ENCODE measurements at places on chromosomes 2 and 18.
A peak's percentile ranks its signal among the peaks of the same experiment; 100 is the strongest.

DNA sequence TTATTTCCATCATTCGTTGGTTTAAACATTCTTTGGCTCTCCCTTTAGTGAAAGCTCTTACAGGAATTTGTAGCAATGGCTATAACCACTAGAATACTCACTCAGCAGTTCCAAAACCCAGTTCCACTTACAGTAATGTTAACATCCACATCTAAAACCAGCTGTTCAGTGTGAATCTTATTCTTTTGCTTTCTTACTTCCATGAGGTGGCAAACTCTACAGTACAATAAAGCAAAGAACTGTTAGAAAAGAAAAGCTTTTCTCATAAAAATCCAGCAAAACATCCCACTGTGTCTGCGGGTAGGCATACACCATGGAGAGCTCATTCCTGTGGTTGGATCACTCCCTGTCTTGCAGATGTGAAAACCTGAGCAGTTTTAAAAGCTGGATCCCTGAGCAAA lies 147.1 kb downstream of the ARHGAP28 start:
- no peak for DNase-seq

- no peak for DNase-seq
Observed at GRCh38 chr2:14843507-14844204, 211.1 kb downstream of the LRATD1 start.

DNA sequence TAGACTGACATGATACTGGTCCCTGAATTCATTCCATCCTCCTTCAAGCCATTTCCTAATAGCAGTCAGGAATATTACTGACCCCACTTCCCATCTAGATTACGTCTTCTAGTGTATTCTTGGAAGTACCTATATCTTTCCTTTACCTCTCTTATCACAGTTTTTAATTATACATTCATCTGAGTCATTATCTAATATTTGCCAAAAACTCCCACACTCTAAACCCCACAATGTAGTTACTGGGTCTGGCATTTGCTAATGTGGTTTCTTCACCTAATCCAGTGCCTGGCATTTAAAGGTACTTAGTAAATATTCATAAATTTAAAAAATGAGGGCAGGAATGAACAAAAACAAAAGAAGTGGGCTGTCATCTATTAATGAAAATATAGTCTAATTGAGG lies 441.8 kb upstream of the SETBP1 start:
- DNase-seq = no peak

DNA sequence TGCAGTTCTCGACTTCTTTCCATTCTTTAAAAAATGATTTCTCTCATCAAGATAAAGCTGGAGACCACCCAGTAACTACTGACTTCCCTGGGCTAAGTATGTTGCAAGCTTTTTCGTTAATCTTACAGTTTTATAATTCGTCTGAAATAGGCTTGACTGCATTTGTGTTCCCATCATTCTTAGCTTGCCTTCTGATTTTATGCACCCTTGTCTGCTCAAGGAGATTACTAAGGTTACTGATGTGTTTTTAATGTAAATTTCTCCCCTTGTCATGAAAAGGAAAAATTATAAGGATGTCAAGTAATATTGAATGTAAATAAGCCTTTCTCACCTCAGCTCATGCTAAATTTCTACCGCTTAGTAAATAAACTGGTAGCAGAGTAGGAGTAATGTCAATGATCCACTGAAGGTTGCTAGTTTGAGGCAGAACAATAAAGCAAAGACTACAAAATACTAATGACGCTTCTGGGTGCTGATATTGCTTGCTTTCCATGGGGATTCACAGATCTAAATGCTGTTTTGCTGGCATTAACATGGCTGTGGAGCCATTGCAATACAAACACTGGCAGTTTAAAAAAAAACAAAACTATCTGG lies 91.9 kb upstream of the CDH20 start:
- DNase-seq = no peak

DNA sequence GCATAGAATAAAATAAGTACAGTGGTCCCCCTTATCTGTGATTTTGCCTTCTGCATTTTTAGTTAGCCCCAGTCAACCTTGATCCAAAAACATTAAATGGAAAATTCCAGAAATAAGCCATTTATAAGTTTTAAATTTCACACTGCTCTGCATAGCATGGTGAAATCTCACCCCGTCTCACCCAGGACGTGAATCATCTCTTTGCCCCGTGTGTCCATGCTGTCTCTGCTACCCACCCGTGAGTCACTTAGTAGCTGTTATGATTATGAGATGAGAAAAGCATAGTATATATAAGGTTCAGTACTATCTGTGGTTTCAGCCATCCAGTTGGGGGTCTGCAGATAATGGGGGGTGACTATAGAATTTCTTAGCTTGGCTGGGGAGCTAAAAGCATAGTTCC lies 67.3 kb downstream of the RHBDD1 start:
- DNase-seq = no peak

- no peak for DNase-seq
Observed at GRCh38 chr2:25664183-25664964, 9.0 kb downstream of the DTNB start.

DNA sequence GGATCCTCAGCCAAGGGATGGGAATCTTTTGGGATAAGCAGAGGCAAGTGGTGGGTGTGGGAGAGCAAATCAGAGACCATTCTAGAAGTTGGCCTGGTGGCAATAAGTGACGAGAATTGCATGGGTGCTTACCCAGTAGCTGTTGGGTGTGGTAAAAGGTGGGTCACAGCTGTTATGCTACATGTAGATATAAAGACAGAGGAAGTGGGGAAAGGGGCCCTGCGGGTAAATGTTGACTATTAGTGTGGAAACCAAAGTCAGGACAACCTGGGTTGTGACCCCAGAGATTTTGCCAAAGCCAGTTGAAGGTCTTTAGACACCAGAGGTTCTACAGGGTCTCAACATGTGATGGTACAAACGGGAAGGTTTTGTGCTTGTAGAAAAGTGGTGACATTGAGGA lies 443.6 kb upstream of the HNRNPA3 start:
- DNase-seq = no peak

DNA sequence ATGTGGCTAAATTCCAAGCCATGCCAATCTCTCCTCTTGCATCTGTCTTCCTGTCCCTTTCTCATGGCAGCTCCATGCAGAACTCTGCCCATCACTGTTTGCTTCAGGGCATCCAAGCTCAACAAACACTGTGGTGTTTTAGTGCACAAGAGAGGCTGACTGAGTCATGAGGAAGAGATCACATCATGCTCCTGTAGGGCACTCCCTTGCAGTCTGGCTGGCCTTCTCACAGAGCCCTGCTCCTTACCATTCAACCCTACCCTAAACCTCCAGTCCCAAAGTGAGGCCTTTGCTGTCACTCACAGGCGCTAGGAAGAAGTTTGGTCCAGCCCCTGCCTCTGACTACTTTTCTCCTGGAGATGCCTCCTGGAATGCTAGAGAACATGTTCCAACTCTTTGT lies 194.0 kb downstream of the LRATD1 start:
- DNase-seq = no peak

DNA sequence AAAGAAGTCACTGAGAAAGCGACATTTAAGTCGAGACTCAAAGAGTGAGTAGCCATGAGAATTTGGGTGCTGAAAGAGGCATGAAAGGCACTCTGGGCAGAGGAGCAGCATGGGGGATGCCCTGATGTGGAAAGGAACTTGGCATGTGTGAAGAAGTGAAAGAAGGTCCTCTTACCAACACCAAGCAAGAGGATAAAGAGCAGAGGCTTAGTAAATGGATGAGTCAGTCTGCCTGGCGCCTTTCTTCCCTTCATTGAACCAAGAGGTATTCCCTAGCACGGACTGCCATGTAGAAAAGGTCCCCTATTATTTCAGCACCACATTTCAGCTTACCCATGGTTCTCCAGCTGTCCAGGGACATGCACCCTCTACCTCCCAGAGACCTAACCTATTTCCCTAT lies 221.1 kb upstream of the NRP2 start:
- DNase-seq = no peak

GRCh38 chr2:180707884-180708205 lies 272.6 kb upstream of the UBE2E3 start:
- DNase-seq = no peak

DNA sequence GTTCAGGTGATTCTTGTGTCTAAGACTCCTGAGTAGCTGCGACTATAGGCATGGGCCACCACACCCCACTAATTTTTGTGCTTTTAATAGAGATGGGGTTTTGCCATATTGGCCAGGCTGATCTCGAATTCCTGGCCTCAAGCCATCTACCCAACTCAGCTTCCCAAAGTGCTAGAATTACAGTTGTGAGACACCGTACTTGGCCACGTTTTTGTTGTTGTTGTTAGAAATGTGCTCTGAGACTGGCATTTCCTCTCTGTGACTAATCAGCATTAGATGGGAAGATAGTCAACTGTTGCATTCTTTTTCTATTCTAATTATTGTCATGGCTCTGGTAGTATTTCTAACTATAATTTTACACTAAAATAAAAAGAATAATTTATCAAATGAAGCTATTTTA lies 191.7 kb downstream of the CAMKMT start:
- DNase-seq = no peak

- no peak for DNase-seq
Observed at GRCh38 chr18:7459851-7460770, 107.0 kb upstream of the PTPRM start.

GRCh38 chr2:233839447-233839820 lies 14.9 kb downstream of the HJURP start:
- no peak for DNase-seq

GRCh38 chr2:109511168-109511567 lies 102.6 kb downstream of the SEPTIN10 start:
- no peak for DNase-seq

DNA sequence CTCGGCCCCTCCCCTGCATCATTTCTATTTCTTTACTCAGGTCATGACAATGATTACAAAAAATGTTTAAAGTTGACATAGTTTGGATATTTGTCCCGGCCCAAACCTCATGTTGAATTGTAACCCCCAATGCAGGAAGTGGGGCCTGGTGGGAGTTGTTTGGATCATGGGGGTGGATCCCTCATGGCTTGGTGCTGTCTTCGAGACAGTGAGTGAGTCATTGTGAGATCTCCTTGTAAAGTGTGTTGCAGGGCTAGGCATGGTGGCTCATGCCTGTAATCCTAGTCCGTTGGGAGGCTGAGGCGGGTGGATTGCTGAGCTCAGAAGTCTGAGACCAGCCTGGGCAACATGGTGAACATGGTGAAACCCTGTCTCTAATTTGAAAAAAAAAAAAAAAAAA lies 9.2 kb upstream of the MAP4K4 start:
- no peak for DNase-seq

DNA sequence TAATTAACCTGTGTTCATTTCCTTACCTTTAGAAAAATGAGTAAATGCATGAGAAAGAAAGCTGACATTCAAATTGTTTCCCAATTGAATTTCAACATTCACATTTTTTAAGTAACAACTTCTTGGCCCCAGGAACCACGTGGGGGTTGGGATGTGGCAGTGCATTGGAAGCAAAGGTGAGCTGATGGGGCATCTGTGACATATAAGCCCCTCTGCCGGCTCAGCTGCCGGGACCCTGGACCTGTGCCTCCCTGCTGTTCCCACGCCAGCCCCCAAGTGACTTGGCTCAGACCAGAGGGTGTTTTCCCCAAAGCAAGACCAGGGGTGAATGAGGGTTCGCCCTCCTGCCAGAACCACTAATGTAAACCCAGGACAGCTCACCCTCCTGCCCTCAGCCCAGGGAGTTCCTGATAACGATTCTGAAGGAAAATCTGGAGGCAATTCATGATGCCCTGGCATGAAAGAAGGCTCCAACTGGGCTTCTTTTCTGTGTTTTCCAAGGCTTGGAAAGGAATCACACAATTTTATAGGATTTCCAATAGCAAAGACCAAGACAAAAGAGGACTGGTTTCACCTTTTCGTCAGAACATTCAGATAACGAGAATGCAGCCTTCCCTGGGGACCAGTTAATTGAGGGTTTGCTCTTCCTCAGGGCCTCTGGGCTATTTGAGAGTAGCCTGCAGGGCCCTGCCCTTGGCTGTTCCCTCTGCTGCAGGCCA lies 193.2 kb upstream of the TWIST2 start:
- no peak for DNase-seq

DNA sequence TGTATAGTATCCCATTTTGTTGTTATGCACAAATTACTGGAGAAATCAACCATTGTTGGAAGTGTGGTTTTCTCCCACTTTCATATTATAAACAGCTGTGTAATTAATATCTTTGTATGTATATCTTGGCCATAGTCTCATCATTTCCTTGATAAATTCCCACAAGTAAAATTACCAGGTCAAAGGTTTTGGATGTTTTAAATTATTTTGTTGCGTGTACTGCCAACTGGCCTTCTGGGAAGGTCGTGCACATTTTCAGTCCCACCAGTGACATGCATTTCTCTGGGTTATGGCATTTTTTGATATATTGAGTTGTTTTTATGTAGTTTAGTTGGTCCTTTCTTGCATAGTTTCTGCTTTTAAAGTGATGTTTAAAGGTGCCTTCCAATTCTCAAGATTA lies 41.5 kb downstream of the TSHZ1 start:
- DNase-seq = no peak

GRCh38 chr2:11778416-11778815 lies 32.0 kb downstream of the LPIN1 start:
- DNase-seq = no peak

DNA sequence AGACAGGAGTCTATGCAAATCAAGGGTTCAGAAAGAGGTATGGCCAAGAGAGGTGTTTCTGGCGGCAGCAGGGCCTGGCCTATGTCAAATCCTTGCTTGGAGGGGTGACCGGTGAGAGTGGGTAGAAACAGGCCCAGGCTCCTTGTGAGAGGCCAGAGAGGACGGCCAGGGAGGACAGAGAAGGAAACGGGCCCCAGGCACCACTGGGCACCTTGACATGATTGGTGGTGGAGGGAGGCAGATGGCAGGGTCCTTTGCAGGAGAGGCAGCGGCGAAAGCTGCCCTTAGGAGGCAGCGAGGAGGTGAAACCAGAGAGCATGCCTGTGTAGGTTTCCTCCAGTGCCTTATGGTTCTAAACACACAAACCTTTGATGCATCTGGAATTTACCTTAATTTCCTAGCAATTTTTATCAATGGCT lies 6.2 kb downstream of the RAMP1 start:
- no peak for DNase-seq

DNA sequence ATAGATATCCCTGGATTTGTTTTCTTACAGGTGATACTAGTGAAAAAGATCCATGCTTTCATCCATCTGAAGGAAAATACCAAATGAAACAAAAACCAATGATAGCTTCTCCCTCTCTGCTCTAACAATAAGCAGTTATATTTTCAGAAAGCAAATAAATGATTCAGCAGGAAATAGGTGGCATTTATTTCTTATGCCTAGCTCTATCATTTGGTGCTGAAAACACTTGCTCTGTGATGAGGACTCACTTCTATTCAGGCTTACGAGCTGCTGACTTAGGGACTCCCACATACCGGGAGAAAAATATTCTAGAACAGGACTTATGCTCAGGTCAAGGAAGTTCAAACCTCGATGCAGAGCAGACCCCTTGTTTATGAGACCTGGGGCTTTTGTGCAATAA lies 142.6 kb downstream of the SETBP1 start:
- DNase-seq = no peak

DNA sequence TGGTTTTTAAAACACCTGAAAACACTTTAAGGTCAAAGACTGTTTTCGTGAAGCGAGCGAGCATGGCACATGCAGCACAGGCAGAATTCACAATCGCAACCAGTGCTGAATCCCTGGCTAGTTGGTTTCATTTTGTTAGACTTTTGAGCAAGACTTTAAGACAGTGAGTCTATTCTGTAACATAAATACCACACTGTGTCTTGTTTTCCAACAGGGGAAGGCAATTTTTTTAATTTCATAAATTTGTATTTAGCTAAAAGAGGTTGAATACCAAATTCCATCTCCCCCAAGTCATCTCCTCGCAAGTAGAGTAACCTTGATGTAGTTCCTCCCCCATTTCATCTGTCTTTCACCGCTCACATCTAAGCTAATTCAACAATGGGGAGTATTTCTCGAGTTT lies 1.4 kb downstream of the CERKL start:
- DNase-seq = no peak

- peak; percentile 34 for DNase-seq
Observed at GRCh38 chr2:179049546-179050311, at the start of gene CCDC141. CCDC141 (minus strand) TSS chr2:179050137; CDS start chr2:179049941, 196 bp downstream.
